IMR-90 (cell line): ENCODE measurements at places on chromosomes 1 and 21. TPM values are rescaled to one million over a fixed set of nuclear protein-coding genes. Genes with fewer than 3 reads are reported as not detected.

Gene VPS45
- total RNA-seq, result 32.4 and 41.1 TPM in 2 replicates

Gene FMN2
- 35.8 and 50.0 TPM in 2 replicates for total RNA-seq

Gene PTPRC
- not detected in 2 replicates for total RNA-seq

Gene BTF3L4
- total RNA-seq, result 41.2 and 46.4 TPM in 2 replicates

Gene HCRTR1
- not detected in 2 replicates for total RNA-seq

Gene C1orf185
- total RNA-seq, result not detected in 2 replicates

Gene SPEN
- total RNA-seq, result 15.8 and 20.3 TPM in 2 replicates

Gene CD5L
- not detected in 2 replicates for total RNA-seq

Gene CDA
- total RNA-seq, result 0.90 and 1.4 TPM in 2 replicates

Gene GREM2
- 3.0 and 5.0 TPM in 2 replicates for total RNA-seq

Gene VCAM1
- total RNA-seq, result 19.7 and 21.1 TPM in 2 replicates

DNA sequence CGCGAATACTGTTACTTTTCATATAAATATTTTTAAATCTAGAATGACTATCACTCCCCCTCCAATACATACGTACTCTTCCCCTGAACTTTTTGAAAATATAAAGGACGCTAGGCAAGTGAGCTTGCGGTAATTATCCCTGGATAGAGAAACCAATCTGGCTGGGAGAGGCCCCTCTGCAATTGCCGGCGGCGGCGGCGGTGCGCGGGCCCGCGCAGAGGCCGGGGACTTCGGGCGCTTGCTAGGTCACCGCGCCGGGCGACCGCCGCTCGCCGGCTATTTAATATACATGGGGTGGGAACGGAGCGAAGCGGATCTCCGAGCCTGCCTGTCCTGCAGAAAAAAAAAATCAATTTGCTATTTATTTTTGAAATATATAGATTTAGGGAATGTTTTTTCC, 416.3 kb upstream of the ESRRG start:
- no peak for DNase-seq

DNA sequence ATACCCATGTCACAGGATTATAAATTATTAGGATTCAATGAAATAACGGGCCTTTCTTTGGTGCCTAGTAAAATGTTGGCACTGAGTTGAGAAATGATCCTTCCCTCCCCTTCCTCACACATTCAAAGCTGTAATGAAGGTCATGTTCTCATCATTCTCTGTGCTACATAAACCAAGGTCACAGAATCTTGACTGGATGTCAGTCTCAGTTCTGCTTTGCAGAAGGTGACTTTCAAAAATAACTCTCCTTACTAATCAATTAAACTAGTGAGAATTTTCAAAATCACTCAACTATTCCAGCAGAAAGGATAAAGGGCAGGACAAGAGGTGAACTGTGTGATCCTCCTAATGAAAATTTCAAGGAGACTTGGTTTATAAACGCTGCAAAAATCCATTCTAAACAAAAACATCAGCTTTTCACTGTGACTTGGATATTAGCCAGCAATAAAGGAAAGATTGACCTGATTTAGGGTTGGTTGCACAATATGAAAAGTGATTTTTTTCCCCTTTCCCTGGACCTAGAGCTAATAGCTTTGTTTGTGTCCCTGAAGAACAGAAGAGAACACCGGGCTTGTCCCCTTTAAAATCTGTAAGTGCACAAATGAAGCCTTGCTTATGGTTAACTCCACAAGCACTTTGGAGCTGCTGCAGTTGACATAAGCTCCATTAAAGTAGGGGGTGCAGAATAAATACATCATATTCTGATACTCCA, 120.1 kb downstream of the SEC16B start:
- DNase-seq, result no peak

GRCh38 chr1:154199563-154199879, 6.6 kb downstream of the CFAP141 start:
- DNase-seq, result peak; percentile 29

DNA sequence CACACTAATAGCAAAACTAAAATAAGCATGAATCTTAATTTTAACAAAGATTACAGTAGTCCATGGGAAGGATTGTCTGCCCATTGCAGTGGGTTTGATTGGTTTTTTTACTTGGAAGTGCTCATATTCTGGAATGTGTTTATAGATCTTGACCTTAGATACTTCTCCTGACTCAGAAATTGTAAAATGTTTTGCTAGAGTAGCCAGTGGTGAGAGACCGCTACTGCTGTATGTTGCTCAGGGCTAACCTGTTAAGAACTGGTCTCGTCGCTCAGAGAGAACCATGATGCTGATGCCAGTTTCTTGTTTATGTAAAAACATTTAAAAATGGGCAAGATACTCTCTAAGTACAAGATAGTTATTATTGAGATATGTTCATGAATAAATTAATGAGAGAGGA, 99.9 kb downstream of the ROR1 start:
- peak; percentile 58 for DNase-seq

GRCh38 chr1:65339866-65340468, 30.6 kb downstream of the DNAJC6 start:
- peak; percentile 4 for DNase-seq

DNA sequence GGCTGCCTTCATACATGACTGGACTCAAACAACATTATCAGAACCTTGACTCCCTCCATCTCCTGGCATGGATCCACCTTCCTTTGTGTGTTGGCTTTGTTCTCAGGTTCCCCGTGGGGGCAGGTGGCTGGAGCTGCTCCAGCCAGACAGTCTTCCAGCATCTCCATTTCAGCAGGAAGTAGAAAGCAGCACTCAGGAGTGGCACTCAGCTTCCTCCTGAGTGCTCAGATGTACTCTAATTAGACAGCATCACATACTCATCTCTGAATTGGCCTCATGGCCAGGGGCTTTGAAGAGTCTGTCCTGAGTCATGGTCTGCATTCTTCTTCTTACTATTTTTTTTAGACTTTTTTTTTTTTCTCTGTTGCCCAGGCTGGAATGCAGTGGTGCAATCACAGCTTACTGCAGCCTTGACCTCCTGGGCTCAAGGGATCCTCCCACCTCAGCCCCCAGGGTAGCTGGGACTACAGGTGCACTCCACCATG, 27.9 kb downstream of the OVAAL start:
- DNase-seq, result peak; percentile 80

- DNase-seq, result no peak
Observed at GRCh38 chr1:82073071-82073470, 272.3 kb downstream of the ADGRL2 start.

GRCh38 chr1:218403300-218403699, 58.2 kb downstream of the TGFB2 start:
- DNase-seq, result no peak

DNA sequence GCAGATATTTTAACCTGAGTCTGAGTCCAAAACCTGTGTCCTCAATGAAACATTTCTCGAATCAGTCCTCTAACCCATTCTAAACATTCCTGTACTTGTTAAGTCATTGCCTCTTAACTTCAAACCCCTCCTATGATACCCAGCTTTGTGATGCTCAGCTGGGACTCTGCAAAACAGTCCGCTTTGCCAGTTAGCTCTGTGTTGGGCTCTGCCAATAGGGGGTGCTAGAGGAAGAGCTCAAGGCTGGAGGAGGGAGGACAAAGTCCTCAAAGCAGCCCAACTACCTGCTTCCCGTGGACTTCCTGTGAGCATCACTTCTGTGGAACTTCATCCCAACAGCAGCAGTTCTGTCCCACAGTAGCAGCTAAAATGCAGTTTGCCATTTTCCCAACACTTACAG, 38.1 kb upstream of the SYT14 start:
- no peak for DNase-seq

- DNase-seq, result no peak
Observed at GRCh38 chr1:30906631-30907441, 1.7 kb downstream of the SDC3 start.

DNA sequence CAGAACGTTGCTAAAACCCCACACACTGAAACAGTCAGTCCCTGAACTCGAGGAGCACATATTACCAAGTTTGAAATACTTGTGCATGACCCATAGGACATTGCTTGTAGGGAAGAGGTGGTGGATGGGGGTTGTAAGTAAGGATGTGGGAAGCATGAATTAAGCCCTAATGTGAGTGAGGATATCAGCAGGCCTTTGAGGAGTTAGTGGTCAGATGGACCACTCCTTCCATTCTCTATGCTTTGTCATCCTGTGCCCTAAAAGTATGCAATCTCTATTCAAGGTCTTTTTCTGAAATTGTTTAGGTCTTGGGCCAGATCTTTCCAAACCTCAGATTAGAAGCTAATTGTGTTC, 70.9 kb upstream of the SAMSN1 start:
- no peak for DNase-seq

- DNase-seq, result peak; percentile 66
Observed at GRCh38 chr1:84959294-84959693, 37.6 kb downstream of the MCOLN2 start.

GRCh38 chr1:108892356-108893140, 15.8 kb downstream of the GPSM2 start:
- DNase-seq, result peak; percentile 40

DNA sequence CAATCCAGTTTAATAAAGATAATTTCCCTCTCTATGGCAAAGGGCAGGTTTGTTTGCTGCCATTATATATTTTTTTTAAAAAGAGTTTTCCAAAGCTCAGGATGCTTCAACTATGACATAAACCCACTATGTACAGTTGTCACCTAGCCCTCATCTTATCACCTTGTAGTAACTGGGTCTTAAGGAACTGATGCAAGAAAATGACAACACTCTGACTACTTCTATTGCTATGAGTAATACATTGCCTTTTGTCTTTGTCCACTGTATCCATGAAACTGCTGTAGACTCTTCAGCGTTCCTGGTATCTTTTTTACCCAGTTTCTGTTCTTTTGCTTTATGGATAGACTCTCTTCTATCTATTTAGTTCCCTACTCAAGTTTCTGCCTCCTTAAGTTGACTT, 586.5 kb downstream of the NEGR1 start:
- peak; percentile 46 for DNase-seq

DNA sequence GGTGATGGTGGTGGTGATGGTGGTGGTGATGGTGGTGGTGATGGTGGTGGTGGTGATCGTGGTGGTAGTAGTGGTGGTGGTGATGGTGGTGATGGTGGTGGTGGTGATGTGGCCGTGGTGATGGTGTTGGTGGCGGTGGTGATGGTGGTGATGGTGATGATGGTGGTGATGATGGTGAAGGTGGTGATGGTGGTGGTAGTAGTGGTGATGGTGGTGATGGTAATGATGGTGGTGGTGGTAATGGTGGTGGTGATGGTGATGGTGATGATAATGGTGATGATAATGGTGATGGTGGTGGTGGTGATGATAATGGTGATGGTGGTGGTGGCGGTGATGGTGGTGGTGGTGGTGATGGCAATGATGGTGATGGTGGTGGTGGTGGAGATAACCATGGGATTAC, 6.8 kb upstream of the COL6A2 start:
- no peak for DNase-seq

DNA sequence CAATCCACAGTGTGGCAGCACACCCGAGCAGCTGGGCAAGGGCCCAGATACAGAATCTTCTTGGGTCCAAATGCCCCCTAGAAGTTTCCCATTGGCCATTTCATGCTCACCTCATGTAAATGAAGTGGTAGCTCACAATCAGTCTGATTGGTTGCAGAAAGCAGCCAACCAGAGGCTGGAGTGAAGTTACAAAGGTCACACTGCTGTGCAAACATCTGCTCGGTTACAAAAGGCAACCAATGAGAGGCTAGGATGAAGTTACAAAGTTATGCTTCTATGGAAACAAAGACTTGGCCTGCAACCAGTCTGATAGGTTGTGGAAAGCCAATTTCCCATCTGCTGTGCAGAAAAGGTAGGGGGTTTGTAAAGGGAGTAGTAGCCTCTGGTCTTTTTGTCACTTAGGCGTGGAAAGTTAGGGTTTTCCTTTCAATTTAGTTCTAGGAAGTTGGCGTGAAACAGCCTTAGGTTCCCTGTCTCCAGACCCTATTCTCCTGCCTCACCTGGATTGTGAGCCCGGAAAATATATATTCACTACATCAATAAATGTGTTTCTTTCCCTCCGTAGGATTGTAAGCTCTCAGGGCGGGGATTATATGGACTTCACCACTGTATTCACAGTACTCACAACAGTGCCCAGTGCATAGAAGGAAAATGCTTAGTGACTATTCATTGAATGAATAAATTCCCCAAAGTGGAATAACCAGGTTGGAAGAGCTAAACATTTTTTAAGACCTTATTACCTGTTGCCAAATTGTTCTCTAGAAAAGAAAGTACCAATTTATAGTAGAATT, 91.9 kb downstream of the URB2 start:
- no peak for DNase-seq

GRCh38 chr1:192119701-192120100, 38.6 kb upstream of the RGS18 start:
- no peak for DNase-seq

DNA sequence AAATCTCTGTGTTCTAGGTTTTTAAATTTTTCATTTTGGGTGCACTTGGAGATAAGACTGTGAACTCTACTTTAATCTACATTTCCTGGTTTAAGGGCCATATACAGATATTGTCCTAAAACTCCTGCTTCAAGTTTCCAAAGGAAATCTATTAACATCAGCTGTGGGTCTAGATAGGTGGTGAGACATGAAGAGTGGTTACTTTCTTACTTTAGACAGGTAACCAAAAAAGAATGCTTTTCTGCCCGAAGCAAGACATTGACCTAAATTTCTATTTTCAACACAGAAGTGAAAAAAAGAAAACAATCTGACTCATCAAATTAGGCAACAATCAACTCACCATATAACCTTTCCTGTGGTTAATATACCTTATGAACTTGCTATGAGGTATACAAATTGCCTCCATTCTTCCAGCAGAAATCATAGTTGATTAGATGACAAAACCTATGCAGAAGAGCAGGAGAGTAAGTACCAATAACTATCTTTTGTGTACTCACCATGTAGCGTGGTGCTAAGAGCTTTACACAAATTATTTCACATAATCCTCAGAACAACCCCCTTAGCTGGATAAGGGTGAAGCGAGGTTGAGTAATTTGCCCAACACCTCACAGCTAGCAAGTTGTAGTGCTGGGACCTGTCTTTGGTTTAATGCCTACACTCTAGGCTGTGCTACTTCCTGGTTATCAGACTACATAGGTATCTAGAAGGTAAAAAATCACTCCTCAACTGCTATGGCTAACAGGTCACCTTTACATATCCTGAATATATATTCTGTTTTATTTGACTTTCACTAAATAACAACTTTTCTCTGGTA, 23.4 kb upstream of the PTPN14 start:
- DNase-seq, result no peak

DNA sequence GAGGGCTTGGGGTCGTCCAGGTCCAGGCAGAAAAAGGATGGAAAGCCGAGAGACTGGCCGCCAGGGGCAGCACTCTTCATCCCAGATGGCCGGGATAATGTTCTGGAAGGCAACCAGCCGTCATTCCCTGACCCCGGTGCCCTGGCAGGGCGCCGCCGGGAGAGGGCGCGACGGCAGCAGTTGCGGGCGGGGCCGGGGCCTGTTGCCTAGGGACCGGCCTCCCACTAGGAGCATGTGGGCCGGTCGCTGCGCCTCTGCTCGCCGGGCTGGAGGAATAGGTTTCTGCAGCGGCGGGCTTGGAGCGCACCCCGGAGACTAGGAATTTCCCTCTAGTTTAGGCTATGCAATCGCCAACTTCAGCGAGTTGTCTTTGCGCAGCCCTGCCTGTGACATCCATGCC, 11.0 kb downstream of the DMRTB1 start:
- peak; percentile 58 for DNase-seq
